ENCODE measurements at places on chromosomes 3 and 15. TPM values are rescaled to one million over a fixed set of nuclear protein-coding genes. Genes with fewer than 3 reads are reported as not detected.

The IQCF5 gene
- total RNA-seq, result not detected

The SLC22A13 gene
- total RNA-seq, result 0.98 TPM

The WDR93 gene
- total RNA-seq, result not detected

The AMOTL2 gene
- 158 TPM for total RNA-seq

The C3orf70 gene
- total RNA-seq, result 12.9 TPM

The GOLGA6D gene
- 0.18 TPM for total RNA-seq

The BFSP2 gene
- total RNA-seq, result not detected

The NEK11 gene
- 16.9 TPM for total RNA-seq

The PROS1 gene
- 261 TPM for total RNA-seq

The ZDHHC19 gene
- total RNA-seq, result not detected

The DUOXA2 gene
- total RNA-seq, result not detected
